Dorsolateral prefrontal cortex (tissue), 122 donors: ENCODE measurements at places on chromosomes 4 and X.

DNA sequence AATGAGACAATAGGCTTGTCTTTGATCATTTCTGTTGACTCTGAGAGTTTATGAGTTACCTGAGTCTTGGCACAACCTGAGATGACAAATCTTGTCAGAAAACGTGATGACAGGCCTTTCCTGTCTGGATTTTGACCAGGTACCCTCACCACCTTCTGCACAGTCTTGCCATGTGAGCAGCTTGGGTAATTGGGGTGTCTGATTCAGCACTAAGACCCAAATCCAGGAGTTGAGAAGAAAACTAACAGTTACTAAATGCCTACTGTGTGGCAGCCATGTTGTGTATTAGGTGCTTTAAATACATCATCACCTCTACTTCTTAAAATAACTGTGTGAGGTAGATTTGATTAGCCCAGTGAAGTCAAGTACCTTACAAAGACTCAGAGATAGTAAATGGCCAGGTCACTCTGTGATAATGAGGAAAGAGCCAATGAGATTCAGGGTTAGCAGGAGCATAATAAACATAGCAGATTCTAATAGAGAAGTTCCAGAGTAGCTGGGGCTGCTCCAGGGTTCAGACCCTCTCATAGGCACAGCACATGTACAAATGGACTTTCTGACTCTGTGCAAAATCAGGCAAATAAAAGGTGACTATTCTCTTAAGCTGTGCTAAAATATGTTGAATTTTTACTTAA lies 2.8 kb downstream of the EREG start:
- no peak for DNase-seq

DNA sequence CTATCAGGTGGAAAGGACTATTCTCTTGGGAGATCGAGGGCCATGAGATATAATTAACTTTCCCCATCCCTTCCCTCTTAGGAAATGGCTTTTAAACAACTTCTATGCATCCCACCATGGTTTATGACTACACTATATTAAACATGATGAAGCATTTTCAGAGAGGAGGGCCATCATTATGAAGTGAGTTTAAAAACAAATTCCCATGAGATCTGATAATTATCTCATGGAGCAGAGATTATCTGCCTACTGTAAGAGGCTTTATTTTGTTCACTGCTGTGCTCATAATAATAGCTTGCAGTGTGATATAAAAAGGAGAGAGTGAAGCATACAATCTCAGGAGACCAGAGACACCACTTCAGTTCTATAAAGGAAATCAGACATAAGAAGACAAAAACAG lies 330.5 kb upstream of the ZFP42 start:
- DNase-seq = no peak

DNA sequence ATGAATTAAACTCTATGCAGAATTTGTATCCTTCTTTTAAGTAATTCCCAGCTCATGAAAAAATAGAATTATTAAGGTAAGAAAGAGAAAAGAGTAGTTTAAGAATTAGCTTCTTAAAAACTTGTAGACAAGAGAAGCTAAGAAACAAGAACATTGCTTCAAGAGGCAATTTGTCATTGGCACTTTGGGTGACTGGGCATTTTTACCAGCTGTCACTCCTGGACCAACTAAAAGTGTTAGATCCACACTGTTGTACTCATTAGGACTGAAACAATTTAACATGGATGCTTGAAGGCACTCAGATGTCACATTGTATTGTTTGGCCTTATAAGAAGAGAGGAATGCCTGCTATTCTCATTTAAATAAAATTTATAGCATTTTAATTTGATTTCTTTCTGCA lies 7.4 kb downstream of the COL25A1 start:
- no peak for DNase-seq

GRCh38 chrX:29237972-29238371 lies 650.7 kb downstream of the IL1RAPL1 start:
- no peak for DNase-seq

DNA sequence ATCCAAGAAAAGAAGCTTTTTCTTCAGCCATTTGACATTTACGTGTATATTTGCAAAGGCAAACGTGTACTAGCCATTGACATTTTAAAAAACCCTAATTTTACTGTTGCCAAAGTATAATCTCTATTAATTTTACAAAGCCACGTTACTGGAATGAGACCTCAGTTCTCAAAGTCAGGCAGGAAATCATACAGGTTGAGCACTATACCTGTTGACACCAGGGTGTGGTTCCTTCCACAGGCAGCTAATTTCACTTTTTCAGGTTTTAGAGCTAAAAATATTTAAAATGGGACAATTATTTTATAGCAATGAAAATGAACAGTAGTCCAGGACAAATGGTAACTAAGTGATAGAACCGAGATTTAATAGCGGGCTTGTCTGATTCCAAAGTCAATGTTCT lies 6.5 kb downstream of the RPGR start:
- no peak for DNase-seq

- no peak for DNase-seq
These were observed 399.5 kb downstream of the NKX6-1 start for GRCh38 chr4:84099599-84099998.

DNA sequence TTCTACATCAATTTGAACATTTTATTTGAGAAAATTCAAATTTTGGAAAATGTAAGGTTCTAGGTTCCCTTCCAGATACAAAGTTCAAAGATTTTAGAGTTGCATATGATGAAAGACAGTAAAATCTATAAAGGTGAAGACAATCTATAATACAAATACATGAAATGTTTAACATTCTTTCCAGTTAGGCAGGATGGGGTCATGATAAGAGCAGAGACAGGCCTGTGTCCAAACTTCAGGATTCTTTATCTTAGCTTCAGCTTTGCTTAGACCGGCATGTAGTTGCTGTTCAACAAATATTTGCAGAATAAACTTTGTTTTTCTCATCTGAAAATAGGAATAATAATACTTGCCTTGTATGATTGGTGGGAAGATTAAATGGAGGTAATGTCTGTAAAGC lies 4.5 kb upstream of the RPS6KA3 start:
- no peak for DNase-seq

GRCh38 chr4:24533364-24533763 lies 51.0 kb downstream of the DHX15 start:
- DNase-seq = no peak

GRCh38 chr4:146852360-146852759 lies 93.3 kb downstream of the TTC29 start:
- no peak for DNase-seq

- DNase-seq = no peak
These were observed 23.3 kb upstream of the SCML2 start for GRCh38 chrX:18377796-18378195.

DNA sequence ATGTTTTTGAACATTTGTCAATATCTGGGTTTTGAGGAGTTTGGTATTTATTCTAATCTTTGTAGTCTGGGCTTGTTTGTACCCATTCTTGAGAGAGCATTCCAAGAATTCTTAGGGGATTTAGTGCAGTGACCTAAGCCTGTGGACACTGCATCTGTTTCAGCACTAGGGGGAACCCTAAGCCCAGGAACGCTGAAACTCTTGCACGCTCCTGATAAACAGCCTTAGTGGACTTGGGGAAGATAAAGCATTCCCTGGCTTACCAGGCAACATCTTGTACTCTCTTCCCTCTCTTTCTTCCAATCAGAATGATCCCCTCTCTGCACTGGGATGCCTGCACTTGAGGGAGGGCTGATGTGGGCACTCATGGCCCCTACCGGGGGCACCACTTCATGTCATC lies 654.9 kb upstream of the HTR2C start:
- DNase-seq = no peak

- DNase-seq = no peak
These were observed 30.4 kb downstream of the CLDN34 start for GRCh38 chrX:9997524-9997923.

DNA sequence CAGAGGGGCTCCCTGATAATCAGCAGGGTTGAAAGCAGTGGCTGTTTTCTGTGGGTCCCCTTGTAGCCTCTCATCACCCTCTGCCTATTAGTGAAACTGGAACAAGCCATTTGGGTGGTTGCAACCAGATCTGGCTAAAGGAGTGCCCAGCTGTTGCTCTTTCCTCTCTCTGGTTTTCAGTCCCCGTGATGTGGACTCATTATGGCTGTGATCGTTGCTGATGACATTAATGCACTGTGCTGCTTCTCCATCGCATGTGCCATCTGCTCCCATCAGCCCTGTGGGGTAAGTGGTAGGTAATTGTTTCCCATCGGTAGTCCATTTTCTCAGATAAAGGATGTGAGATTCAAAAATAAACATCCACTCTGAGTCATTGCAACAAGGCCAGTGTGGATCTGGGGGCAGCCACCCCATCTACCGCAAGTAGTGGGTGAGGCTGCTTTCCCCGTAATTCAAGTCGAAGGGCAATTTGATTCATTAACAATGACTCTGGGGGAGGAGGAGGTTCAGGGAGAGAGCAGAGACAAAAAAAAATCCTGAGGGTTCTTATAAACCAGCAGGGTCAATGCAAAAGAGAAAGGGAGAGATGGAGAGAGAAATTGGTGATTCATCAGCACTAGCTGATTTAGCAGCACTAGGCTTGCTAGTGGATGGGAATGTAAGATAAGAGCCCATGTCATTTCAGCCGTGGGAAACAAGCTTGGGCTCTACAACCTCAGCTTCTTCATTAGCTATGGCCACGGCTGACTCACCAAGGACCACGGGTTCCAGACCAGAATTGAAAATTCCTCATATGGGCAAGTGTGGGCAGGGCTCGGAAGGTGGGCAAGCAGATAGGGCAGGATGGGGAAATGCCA lies 357.8 kb downstream of the MID1IP1 start:
- no peak for DNase-seq

- no peak for DNase-seq
These were observed 656.9 kb upstream of the CPEB2 start for GRCh38 chr4:14345356-14345775.

GRCh38 chr4:140875746-140876452 lies 119.7 kb upstream of the TBC1D9 start:
- no peak for DNase-seq

GRCh38 chrX:153517423-153517822 lies at the start of gene ATP2B3:
ATP2B3 (plus strand) TSS chrX:153517642; CDS start chrX:153536248, 18,606 bp downstream.
- DNase-seq = no peak

GRCh38 chr4:103423261-103423660 lies 225.1 kb upstream of the CENPE start:
- DNase-seq = no peak

DNA sequence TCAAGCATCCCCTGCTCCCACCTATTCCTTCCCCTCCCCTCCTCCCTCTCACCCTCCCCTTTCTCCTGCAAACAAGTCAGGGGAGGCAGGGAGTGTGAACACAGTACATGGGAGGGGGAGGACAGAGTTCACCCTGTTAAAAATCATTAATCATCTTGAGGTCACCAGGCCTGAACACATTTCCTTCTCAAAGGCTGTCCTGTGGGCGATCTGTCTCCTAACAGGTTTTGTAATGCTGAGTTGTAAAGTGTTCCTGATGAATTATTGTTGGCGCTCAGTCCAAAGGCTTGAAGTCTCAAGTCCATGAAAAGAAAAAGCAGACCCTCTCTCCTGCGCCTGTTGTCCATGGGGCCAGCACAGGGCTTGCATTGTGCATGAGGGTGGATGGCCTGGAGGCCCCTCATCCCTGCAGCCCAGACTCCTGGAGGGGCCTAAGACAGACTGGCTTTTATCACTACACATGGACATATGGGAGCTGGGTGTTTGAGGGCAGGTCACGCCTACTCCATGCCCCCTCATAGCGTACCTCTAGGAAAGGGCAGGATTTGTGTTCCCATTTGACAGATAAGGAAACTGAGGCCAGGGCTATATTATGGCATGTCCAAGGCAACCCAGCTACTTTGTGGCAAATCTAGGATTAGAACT lies 189.1 kb downstream of the RAB28 start:
- DNase-seq = no peak

GRCh38 chr4:7845493-7846128 lies 94.0 kb downstream of the AFAP1 start:
- no peak for DNase-seq

- no peak for DNase-seq
These were observed 157.7 kb downstream of the CHIC2 start for GRCh38 chr4:53906606-53907190.

- peak; percentile 93 for DNase-seq
These were observed 5.6 kb downstream of the PNCK start for GRCh38 chrX:153667956-153668396.

DNA sequence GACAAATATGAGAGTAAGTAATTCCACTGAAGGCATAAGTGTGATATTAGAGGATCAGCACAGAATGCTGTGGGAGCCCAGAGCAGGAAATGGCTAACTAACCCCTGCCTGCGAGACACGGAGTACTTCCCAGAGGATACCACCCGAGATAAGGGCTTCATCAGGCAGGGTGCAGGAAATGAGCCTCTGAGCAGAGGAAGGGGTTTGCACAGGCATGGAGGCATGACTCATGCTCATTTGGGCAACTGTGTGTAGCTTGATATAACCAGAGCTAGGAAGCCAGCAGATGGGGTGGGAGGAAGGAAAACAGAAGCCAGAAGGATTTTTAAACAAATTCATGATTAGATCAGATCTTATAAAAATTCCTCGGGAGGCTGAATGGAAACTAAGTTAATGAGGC lies 70.0 kb upstream of the TSPAN5 start:
- DNase-seq = no peak

GRCh38 chrX:14357314-14357713 lies 172.0 kb upstream of the GLRA2 start:
- DNase-seq = no peak

DNA sequence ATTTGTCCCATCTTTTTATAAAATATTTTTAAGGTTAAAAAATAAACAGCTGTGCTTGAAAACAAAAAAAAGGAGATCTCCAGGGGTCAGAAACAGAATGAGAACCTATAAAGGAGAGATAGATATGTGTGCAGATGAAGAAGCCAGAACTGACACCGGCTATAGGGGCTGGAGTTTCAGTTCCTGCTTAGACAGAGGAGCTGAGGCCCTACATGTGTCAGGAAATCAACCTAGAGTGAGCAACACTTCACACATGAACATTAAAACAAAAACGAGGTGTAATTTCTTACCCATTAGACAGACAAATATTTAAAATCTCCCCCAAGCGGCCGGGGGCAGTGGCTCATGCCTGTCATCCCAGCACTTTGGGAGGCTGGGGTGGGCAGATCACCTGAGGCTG lies 17.8 kb upstream of the HUWE1 start:
- no peak for DNase-seq

- DNase-seq = peak; percentile 76
These were observed at the start of gene SPP1 for GRCh38 chr4:87975466-87975865. SPP1 (plus strand) TSS chr4:87975714; CDS start chr4:87976896, 1,182 bp downstream.

- DNase-seq = no peak
These were observed 22.0 kb downstream of the KLHL15 start for GRCh38 chrX:24005028-24005427.

DNA sequence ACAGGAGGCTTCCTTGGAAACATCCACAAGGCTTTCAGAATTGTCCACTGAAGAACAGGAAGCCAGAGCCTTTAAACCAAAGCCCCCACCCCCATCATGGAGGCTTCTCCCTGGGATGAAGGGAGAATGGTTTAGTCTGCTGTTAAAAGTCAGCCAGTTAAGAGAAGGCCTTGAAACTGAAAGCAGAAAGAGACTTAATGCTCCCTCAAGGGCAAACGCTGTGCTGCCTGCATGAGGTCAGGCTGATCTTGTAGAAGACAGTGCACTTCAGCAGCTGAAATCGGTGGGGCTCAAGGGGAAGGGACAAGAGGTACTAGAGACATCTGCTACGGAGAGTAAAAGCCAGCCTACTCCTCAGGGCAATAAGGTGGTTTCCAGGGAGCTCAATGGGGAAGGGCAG lies 69.0 kb downstream of the HPRT1 start:
- DNase-seq = no peak
